ENCODE measurements at places on chromosomes 1 and 21. TPM values are rescaled to one million over a fixed set of nuclear protein-coding genes. Genes with fewer than 3 reads are reported as not detected.

Gene TBX15
- total RNA-seq: 0.32 TPM

Gene KCNN3
- total RNA-seq: 5.0 TPM

Gene LCE6A
- total RNA-seq: not detected

Gene NOC2L
- 32.6 TPM for total RNA-seq

Gene C4BPA
- total RNA-seq: 4.4 TPM

Gene WNT4
- total RNA-seq: not detected

Gene OTUD7B
- total RNA-seq: 11.3 TPM

Gene ZFYVE9
- total RNA-seq: 25.4 TPM

Gene CFHR2
- total RNA-seq: not detected

Data from transverse colon (tissue), 4 donors.